ENCODE measurements at places on chromosomes 6 and 20.

DNA sequence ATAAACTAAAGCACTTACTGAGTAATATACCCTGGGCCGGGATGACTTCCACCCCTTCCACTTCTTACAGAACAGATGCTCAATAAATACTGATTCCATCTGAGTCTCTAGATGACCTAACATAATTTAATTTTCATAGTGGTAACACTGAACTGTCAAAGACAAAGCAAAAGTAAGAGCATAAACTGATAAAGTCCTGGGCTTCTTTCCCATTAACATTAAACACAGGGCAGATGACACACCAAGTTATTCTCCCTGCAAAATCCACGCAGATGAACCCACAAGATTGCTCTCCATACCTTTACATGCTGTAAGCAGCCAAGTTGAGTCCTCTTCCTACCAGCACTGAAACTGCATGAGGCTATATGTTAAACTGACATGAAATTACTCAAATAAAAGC, 27.1 kb downstream of the AGPAT4 start:
- DNase-seq = no peak

GRCh38 chr6:150233843-150234269, 91.0 kb downstream of the PPP1R14C start:
- DNase-seq = no peak

DNA sequence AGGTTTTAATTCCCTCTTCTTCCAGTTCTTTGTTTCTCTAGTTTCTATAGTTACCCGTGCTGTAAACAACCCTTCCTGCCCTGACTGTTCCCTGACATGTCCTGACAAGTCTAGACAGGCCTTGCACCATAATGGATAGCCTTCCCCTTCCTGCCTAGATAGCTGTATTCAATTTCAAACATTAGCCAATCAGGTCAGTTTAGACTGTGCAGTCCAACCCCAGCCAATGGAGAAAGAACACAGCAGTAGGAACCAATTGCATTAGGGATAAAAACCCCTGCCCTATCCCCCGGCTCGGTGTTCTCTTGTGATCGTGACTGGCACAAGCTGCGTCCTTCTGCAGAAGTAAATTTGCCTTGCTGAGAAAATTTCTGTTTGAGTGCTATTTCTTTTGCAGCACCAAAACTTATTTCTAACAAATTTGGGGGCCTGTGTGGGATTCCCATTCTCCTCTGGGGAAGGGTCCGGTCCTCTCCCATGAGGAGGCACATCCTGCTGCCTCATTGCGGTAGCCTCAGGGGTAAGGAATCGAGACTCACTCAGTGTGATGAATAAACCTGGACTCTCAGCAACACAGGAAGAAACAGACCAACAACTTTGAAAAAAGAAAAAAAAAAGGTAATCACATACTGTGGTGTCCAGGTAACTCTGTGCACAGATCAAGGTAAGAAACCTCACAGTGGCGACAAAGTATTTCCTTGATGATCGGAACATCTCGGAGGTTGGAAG, 248.7 kb upstream of the ECI2 start:
- no peak for DNase-seq

- DNase-seq = no peak
These were observed 88.6 kb upstream of the E2F3 start for GRCh38 chr6:20313051-20313450.

DNA sequence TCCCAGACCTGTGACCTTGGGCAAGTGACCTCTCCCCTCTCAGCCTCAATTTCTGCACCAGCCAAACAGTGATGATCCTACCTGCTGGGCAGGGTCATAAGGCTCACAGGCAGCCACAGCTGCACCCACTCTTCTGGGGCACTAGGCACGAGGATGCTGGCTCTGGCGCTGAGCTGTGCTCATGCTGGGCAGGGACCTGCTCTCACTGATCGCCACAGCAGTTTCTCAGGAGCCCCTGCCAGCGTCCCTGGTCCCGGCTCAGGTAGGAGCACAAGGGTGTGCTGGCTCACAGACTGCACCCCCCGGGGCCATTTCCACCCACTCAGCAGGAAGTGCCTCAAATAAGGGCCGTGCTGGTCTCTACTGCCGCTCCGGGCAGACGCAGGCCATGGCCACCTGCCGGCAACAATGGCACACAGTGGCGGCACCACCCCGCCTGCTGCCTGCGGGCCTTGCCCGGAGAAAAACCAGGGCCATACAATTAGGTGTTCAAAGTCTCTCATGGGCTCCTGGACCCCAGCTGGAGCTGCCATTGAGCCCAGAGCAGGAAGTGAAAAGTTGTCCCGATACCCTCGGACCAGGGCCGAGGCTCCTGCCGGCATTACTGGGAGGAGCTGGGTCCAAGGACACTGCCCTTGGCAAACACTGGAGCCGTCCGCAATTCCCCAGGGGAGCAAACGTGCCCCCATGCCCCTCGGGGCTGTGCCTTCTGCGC, 4.6 kb upstream of the CABLES2 start:
- DNase-seq = no peak

DNA sequence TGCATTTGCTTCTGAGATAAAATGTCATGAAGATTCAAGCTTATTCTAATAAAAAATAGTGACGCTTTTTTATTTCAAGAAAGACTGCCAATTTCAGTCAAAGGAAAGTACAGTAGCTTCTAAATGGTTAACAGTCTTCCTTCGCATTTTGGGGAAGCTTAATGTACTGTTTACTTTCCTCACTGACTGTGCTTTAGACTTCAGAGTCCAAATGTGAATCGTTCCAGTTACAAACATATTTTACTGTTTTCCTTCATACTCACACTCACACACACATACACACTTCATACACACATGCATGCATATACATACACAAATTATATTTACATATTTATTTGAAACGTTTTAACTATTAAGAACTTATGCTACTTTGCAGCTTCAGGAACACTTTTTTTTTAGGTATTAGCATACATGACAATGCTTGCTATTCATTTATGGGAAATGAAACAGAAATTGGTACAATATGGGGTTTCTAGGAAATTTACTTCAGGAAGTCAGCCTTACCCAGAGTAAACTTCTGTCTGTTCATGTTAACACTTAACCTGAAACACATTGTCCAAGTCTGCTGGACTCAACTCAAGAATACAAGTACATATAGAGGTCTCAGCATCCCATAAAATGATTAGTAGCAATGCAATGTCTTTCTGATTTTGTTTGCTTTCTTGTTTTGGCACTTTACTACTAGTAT, 145.4 kb downstream of the RPS12 start:
- no peak for DNase-seq

DNA sequence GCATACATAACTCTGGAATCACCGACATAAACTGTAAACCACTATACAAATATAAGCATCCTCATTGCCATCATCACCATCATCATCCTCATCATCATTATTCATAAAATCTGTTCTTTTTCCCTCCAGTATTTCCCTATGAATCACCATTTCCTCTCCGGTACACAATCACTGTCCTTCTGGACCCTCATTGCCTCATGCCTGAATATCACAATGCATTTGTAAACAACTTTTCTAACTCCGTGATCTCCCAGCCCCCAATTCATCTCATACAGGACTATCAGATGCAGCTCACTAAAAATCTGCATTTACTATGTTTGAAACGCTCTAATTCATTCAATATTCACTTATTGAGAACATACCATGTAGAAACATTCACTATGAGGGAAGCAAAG, 339.7 kb downstream of the TBC1D32 start:
- DNase-seq = no peak

- DNase-seq = no peak
These were observed 111.3 kb downstream of the PRDM1 start for GRCh38 chr6:106197441-106197840.

DNA sequence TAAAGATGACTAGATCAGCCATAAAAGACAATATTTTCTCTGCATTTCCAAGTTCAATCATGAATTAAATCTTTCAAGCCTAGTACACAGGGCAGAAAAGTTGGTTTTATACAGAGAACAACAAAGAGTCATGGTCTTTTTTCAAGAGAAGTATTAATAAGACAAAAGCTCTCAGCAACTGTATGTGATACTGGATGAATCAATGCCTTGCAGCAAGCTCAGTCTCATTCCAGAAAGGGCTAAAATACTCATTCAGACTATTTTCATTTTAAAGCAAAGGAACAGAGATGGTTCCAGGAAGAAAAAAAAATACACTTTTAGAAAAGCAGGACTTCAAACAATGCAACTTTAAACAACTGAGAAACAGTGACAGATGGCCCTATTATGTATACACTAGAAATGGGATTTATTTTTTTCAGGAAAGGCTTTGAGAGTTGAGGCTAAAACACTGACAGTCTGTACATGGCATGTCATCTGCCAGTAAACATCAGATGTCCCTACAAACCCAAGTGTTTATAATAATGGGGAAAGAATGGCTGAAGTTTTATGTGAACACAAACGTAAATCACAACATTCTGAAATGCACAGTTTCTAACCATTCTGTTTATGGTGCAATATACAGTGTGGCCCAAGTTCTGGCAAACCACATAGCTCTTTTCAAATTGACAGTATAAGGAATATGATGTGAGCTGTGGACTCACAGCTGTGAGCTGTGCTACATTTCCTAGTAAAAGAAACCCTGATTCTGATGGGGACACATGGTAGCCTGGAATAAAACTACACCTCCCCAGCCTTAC, 114.3 kb upstream of the DST start:
- no peak for DNase-seq

DNA sequence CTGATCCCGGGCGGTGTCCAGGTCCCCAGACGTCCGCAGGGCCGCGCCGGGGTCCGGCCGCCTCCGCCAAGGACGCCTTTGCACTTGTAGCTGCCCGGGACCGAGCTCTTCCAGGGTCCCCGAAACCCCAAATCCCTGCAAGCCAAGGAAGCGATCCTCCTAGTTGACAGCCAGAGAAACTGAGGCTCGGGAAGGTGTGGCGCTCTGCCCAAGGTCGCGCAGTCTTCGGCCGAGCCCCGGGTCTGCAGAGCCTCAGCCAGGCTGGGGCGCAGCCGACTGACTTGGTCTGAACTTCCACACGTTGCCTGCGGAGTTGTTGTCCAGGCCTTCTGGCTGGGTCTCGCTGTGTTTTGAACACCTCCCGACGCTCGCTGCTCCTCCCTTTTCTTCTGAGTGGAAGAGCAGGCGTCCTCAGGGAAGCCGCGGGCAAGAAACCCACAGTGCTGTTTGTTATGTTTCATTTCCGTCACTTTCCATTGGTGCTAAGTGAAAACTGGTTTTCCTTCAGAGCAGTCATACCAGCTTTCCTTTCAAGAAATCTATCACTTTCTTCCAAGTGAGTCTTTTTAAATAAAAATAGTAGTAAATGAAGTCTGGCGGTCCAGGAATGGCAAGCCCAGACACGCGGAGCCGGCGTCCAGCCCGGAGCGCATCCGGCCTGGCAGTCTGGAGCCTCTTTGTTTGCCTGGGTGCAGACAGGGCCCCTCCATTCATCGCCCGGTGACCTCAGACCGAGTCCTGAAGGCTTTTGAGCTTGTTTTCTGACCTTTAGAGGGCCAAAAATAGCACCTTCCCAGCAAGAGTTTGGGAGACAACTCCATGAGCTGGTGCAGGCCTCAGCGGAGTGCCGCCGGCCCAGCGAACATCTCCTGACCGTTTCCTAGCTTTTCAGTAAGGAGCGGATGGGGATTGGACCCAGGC, 698 bp downstream of the FAM210B start:
- peak; percentile 27 for DNase-seq

DNA sequence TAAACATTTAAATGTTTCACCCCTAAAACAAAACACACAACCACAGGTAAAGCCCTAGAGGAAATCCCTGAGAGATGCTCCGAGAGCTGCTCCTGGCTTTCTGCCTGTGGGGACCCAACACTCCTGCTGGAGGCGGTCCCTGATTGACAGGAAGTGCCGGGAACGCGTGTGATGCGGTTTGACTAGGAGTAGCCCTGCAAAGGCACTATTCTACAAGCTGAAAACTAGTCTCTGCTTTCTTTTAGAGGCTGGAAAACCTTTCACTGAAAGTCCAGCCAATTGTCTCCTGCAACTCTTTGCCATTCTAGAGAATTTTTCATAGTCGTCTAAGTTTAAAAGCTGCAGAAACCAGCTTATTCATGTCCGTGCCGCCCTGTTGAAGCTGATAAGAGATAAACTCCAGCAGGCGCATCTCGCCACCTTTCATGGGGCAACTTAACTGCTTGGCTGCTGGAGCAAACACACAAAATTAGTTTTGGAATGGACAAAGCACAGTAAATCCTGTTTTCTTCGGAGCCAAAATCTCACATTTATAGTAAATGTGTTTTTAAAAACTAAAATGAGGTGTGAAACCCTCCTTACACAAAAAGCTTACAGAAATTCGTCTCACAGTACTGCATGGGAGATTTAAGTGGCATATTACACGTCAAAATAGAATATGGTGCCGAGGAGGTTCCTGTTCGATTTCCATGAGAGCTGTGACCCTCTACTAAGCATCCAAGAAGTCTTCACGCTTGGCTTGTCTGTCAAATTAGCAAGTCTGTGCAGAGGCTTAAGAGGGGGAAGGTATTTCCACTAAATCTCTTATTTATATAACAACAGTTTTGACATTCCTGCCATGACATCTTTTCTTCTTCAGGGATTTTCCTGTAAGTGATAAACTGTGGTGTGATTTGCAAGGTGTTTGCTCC, 46.9 kb downstream of the DACT2 start:
- DNase-seq = no peak

DNA sequence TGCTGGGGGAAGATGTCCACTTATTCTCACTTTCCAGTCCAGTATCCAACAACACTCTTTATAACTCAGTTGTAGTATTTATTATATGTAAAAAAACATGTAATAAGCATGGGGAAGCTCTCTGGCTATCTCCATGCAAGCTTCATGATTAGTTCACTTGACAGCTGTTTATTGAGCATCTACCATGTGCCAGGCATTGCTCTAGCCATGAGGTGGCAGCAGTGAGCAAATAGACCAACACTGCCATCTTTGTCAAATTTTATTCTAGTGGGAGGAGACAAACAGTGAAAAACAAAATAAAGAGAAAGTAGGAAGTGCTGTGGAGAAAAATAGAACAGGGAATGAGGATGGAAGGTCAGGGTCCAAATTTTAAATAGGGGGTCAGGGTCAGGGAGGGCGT, 131.8 kb downstream of the CFAP61 start:
- DNase-seq = peak; percentile 29

DNA sequence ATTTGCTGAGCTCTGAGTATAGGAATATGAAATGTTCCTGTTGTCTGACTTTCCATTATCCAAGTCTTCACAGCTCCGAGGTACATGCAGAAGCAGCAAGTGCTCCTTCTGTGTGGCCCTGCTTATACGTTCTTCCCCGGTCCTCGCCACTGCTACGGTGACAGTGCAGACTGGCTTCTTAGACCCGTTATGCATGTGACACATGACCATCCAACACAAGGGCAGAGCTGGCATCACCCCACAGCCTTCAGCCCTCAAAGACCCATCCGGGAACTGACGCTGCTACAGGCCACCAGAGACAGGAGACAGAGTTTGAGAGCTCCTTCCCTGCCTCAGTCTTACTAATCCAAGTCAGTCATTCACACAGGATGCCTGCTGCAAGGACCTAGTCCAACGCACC, 70.4 kb downstream of the TRAM2 start:
- no peak for DNase-seq

DNA sequence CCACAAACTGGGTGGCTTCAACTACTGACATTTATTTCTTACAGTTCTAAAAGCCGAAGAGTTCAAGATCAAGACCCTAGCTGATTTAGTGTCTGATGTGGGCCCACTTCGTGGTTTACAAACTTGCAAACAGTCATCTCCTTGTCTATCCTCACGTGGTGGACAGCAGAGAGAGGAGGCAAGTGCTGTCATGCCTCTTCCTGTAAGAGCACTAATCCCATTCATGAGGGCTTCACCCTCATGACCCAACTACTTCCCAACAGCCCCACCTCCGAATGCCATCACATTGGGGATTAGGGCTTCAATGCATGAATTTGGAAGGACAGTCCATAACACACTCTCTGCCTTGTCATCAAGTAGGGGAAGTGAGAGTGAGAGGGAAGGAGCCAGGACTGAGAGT, 15.6 kb upstream of the ISM1 start:
- DNase-seq = no peak

- DNase-seq = no peak
These were observed 60.5 kb downstream of the HACE1 start for GRCh38 chr6:104799134-104799657.

All from WTC11 (cell line).